ENCODE measurements at places on chromosomes 7 and 10. TPM values are rescaled to one million over a fixed set of nuclear protein-coding genes. Genes with fewer than 3 reads are reported as not detected.

DNA sequence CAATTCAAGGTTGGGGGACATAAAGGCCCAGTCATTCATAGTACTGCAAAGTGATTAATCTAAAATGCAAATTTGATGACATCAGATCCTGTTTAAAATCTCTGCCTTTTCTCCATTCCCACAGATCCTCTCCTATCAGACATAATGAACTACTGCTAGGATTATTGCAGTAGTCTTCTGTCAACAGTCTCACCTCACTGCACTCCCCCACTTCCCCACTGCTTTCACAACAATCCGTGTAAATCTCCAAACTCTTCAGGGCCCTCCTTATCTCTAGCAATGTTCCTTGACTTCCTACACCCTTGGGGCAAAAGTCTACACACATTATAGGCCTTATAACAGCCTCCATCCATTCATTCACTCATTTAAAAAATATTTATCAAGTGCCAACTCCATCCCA is 112.4 kb downstream of the KBTBD2 start:
- no peak for DNase-seq

DNA sequence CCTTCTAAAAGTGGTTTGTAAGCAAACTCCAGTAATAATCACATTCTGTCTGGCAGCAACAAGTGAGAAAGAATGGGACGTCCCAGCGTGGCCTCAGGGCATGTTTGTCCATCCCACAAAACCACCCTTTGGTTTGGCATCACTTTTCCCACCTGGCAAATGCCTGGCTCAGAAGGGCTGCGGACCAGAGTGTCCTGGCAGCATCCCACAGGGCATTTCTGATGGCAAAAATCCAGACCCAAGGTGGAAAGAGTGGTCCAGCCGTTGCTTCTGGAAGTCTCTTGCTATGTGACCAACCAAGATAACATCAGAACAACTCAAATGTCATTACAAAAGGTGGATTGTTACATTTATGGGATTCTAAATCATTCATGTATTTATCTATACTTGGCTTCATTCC is 174.4 kb downstream of the CREB5 start:
- no peak for DNase-seq

NMT2 gene
- total RNA-seq: 7.4 TPM

DNA sequence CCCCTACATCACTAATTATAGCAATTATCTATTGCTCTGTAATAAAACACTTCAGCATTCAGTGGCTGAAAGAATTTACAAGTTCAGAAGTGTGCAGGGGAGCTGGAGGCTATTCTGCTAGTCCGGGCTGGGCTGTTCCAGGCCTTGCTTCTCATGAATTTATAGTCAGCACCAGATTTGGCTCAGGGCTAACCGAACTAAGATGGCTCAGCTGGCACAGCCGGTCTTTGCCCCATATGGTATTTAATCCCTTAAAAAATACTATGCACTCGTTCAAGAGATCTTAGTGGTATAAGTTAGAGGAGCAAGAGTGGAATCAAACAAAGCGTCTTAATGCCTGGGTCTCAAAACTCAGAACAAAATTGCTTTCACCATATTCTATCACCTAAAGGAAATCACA is 932.9 kb downstream of the XPNPEP1 start:
- DNase-seq: no peak

VENTX gene
- 0.21 TPM for total RNA-seq

DNA sequence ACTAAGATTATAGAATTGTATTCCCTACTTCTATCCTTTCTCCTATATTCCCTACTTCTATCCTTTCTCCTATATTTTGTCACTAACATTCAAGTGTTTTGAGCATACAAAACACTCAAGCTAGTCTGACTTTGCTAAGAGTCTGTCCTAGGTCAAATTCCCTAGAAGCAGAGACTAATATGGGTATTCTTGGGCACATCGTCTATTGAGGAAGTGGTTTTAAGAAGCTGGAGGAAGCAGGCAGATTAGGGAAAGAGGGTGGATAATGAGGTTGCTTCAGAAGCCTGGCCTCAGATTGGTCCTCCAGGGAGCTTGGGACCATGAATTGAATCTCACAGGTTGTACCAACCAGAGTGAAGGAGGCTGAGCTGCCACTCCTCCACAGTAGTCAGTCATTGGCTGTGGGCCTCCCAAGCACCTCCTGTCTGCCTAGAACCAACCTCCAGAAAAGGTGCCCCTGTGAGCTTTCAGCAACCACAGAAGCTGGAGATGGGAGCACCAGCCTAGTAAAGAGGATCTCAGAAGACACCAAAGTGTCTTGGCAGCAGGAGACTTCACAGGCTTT is 295.9 kb upstream of the PHF14 start:
- no peak for DNase-seq

NPFFR1 gene
- total RNA-seq: 2.1 TPM

GRCh38 chr10:102599565-102600327 is 44.5 kb upstream of the TRIM8 start:
- no peak for DNase-seq

DNA sequence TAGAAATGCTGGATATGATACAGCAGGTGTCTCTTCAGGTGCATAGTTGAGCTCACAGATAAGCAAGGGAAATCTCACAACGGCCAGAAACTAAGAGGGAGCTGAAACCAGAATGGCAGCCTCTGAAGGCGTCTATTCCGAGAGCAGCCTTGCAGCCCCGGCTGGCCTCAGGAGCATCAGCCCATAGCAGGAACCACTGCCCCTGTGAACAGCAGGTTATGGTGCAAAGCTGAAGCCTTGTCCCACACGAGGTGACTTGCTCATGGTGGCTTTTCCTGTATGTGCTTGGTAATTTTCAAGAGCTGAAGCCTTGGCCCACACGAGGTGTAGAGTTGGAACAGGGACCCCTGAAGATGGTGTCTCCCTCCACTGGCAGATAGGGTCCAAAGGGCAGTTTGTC is 33.2 kb downstream of the BNIP3 start:
- DNase-seq: no peak

GRCh38 chr10:3652886-3653285 is 132.1 kb downstream of the KLF6 start:
- DNase-seq: no peak

- DNase-seq: no peak
Observed at GRCh38 chr7:147478796-147479195, 1111.8 kb upstream of the C7orf33 start.

GRCh38 chr7:91098566-91098965 is 165.7 kb upstream of the FZD1 start:
- no peak for DNase-seq

DNA sequence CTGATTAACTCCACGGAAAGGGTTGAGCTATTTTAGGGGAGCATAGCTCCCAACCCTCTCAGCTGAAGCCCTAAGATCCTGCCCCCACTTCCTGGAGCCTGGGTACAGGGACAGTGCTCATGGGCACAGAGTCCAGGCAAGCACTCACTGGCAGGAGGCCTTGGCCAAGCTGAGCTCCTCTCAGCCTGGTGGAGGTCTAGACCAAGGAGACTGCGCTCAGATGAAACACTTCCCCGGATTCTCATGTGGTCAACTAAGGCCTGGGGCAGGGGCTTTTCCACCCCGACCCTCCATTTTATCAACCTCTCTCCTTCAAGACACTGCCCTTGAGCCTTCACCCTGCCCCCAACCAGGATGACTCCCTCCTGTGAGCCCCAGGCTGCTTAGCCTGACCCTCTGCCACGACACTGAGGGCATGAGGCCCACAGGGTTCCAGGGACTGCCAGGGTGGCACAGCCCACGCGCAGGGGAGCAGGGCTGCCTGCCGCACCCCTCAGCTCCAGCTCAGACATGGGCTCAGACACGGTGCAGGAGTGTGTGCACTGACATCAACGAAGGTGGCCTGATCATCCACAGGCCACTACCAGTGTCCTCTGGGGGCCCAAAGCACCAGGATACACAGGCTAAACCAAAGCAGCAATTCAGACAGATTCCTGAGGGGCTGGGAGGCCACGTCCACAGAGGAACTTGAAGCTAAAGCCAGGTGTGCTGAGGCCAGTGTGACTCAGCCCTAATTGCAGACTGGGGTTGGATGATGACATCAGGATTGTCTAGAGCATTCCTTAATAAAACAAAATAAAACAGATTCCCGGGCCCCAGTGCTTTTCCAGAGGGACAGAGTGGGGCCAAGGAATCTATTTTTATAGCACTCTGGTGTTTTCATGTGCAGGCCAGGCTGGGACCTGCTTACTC is 18.8 kb downstream of the CHAT start:
- DNase-seq: no peak

Data from uterus (tissue), 4 donors.